ENCODE measurements at places on chromosomes 6 and 20. TPM values are rescaled to one million over a fixed set of nuclear protein-coding genes. Genes with fewer than 3 reads are reported as not detected.

GRCh38 chr20:14555676-14556075, 218.3 kb upstream of the FLRT3 start:
- no peak for DNase-seq

GRCh38 chr6:33751771-33752645, 5.3 kb upstream of the IP6K3 start:
- no peak for DNase-seq

- no peak for DNase-seq
Measured at GRCh38 chr6:14721103-14721758, 524.6 kb upstream of the JARID2 start.

- no peak for DNase-seq
Measured at GRCh38 chr20:35344354-35344837, 52.2 kb upstream of the FAM83C start.

- DNase-seq, result no peak
Measured at GRCh38 chr6:160328447-160328846, 19.7 kb upstream of the SLC22A3 start.

DNA sequence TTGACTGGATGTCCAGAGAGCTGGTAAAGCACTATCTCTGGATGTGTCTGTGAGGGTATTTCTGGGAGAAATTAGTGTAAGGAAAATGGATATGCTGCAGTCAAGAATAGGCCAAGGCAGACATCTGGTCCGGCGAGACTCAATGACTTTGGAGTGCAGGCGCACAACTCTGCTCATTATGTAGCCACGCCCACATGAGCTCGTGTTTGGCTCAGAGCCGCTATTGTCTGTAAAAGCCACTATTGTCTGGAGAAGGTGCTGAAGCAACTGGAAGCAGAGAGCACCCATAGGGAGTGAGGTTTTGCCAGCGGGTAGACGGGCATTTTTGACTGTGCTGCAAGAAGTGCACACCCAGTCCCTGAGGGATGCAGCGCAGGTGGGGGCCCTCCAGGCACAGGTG, 305.0 kb upstream of the POU3F2 start:
- DNase-seq, result no peak

IMPG1 gene
- total RNA-seq, result not detected

PRRT1 gene
- 1.0 TPM for total RNA-seq

COL11A2 gene
- 0.67 TPM for total RNA-seq

THBS2 gene
- 270 TPM for total RNA-seq

CAGE1 gene
- not detected for total RNA-seq

PLEKHG1 gene
- 71.1 TPM for total RNA-seq

STMN3 gene
- 9.9 TPM for total RNA-seq

BMP5 gene
- not detected for total RNA-seq

PAK5 gene
- total RNA-seq, result not detected
